CD4-positive, alpha-beta memory T cell (primary cell): ENCODE measurements at places on chromosomes 4 and X.

- no peak for DNase-seq
Measured at GRCh38 chr4:114043116-114043515, 63.7 kb upstream of the ARSJ start.

GRCh38 chr4:159946983-159947615, 844.2 kb downstream of the RAPGEF2 start:
- DNase-seq, result no peak

DNA sequence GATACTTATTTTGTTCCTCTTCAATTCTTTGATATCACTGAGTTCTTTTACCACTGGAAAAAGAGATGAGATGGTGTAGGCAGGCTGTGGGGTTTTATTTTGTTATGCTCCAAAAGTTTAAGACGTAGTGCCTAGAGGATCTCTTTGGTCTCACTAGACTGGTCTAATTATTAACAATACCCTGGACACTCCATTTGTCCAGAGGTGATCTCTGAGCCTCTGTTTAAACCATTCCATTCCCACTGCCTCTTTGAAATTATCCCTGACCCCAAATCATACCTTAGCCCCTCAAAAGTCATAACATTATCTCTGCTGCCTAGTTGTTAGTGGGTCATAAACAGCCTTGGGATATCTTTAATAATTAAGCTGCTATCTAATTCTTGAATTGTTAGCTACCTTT, 24.2 kb downstream of the SMPX start:
- DNase-seq, result no peak

DNA sequence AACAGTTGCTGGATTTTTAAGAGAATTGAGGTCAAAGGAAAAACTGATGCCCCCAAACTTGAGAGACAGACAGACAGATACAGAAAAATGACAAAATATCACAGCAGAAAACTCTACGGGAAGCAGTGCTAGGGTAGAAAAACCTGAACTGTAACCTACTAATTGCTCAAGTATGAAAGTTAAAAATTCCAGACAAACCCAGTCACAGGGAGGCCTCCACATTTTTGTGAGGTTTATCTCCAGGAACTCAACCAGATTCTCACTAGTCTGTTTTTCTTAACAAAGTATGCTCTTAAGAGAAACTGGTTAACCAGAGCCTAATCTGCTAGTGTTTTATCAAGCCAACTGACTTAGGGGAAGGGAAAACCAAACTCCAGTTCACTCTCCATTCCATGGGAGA, 19.9 kb upstream of the PPP3CA start:
- DNase-seq, result no peak

GRCh38 chr4:176889776-176890175, 97.1 kb upstream of the VEGFC start:
- DNase-seq, result no peak

- no peak for DNase-seq
Measured at GRCh38 chr4:26522478-26522877, 32.2 kb upstream of the CCKAR start.

DNA sequence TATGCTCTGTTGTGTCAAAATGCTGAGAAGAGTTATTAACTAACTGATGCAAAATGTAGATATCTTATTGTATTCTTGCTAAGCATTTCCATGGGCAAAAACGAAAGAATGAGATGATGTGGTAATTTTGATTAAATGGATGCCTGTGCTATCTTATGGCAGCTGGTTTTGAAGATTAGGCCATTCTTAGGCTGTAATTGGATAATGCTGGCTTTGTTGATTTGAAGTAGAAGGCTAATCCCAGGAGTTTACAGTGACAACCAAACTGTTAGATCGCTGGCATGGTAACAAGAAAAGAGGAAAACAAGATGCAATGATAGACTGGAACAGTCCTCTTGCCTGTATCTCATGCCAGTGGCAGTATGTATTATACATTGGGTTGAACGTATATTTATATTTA, 74.1 kb upstream of the WDR44 start:
- no peak for DNase-seq

DNA sequence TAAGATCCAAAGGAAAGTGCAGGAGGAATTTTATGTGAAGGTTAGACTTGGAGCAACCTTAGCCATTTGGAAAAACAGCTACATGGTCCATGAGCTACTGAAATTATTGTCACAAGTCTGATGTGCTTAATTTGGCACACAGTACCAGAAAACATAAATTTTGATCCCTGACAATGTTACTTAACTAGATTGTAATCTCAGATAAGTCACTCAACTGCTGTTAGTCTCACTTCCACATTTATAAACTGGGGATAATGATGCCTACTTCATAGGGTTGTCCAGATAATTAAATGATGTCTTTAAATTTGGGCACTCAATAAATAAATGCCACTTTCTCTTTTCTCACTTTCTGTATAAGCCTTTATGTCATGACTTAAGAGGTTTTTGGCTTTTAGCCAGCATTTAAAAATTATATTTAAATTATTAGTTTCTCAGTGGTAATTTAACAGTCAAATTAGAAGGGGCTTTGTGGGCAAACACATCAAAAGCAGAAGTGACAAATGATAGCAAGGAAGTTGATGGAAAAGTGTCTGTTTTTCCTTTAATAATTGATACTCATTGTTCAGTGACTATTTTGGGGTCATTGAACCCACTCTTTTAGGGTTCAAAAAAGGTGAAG, 58.3 kb downstream of the PAQR3 start:
- no peak for DNase-seq

DNA sequence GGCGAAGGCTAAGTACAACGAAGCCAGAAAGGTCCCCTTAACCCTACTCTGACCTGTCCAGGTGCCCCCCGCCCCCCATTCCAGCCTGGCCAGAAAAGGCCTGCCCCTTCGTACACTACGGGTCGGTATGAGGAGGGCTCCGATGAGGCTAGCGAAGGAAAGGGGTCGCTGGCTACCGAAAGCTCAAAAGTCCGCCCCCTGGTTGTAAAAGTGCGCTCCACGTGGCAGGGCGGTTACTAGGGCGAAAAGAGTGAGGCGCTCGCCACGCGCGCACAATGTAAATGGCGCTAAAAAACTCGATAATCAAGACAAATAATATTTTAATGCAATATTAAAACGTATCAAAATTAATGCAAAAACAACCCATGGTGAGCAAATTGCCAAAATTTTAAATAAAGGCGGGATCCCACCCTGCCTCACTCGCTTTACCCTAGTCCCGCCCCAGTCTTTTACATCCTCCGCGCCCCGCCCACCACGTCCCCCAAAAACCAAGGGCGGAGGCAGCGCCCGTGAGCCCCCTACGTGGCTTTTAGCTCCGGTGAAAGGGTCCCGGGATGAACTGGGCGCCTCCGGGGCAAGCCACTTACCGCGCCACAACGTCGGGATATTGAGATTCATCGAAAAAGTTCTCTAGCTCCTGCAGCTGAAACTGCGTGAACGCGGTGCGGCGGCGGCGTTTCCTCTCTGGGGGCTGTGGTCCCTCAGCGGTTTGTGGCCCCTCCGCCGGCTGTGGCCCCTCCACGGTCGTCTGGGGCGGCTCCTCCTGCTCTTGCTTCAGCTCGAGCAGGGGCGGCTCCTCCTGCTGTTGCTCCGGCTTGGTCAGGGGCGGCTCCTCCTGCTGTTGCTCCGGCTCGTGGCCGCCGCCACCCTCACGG, 929 bp downstream of the ESX1 start:
- DNase-seq, result no peak

GRCh38 chr4:133131829-133132460, 17.1 kb upstream of the PCDH10 start:
- DNase-seq, result no peak

- peak; percentile 4 for DNase-seq
Measured at GRCh38 chrX:101550362-101550750, at the start of gene ARMCX1. ARMCX1 (plus strand) TSS chrX:101550547; CDS start chrX:101552931, 2,384 bp downstream.

- no peak for DNase-seq
Measured at GRCh38 chr4:3611778-3612177, 79.6 kb upstream of the LRPAP1 start.

GRCh38 chrX:20435913-20436312, 169.2 kb upstream of the RPS6KA3 start:
- DNase-seq, result no peak

GRCh38 chrX:23633834-23634580, 33.3 kb upstream of the PRDX4 start:
- no peak for DNase-seq

GRCh38 chr4:186074189-186074588, 5.2 kb downstream of the TLR3 start:
- DNase-seq, result no peak

DNA sequence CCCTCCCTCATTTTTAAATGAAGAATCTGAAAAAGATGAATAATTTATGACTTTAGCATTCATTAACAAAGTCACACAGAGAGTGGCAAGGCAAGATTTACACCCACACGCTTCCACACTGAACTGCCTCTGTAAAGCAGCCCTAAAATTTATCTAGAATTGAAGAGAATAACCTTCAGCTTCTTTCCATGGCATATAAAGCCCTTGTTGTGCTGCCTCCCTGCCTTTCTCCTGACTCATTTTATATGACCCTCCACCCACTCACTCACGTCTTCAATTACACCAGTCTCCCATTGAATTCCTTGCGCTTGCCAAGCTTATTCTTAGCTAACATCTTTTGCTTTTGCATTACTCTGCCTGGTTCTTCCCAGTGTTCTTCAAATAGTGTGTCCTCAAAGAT, 2649.3 kb downstream of the PCDH7 start:
- DNase-seq, result no peak

GRCh38 chr4:40316782-40317635, 18.1 kb upstream of the CHRNA9 start:
- peak; percentile 76 for DNase-seq

DNA sequence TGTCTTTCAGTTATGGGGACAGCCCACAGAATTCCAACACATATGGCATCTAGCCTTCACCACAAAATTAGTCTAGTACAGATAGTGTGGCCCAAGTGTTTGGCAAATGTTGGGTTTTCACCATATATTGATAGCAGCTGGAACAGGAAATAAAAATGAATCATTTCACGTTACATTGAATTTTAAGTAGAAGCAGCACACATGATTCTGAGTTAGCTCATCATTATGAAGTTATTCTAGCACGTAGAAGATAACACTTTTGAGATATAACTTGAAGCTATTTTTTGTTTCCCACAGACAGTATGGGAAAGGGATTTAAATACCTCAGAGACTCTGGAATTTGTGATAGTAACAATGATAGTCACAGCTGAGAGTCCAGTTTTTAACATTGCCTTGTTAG, 118.7 kb downstream of the FAT4 start:
- no peak for DNase-seq

DNA sequence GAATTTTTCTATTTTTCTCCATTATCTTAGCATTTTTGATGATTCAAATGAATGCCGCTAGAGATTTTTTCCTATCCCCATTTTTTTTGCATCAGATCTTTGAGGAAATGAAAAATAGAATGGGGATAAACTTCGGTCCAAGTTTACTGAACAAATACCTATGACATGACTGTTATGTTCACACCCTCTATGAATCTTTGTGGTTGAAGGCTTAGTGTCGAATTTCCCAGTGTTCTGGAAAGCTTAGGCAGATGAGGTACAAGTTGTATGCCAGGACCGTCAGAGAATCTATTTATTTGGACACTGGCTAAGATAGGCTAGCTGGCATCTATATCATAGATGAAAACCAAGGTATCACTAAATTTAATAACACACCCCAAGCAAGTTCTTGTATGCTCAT, 123.4 kb downstream of the SPCS3 start:
- DNase-seq, result no peak

GRCh38 chrX:43817444-43817843, 64.8 kb downstream of the MAOB start:
- DNase-seq, result no peak

DNA sequence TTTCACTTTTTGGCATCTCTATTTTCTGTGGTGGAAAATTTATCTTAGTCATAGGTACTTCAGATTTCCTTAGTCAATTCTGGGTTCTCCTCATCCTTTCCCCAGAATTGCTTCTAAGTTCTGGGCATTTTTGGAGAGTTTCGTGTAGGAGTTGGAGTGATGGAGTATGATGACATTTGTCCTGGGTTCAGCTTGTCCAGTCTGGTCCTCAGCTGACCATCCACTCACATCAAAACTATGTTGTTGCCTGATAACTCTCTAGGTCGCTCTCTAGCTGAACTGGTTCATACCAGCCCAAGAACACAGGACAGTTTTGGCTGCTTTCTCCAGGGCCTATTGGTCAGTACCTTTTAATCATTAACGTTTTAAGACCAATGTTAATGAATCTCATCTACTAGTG, 13.2 kb downstream of the PTTG2 start:
- DNase-seq, result no peak

- DNase-seq, result no peak
Measured at GRCh38 chr4:175460414-175460813, 351.6 kb downstream of the GPM6A start.

GRCh38 chr4:8595237-8596087, 2.9 kb downstream of the CPZ start:
- no peak for DNase-seq

DNA sequence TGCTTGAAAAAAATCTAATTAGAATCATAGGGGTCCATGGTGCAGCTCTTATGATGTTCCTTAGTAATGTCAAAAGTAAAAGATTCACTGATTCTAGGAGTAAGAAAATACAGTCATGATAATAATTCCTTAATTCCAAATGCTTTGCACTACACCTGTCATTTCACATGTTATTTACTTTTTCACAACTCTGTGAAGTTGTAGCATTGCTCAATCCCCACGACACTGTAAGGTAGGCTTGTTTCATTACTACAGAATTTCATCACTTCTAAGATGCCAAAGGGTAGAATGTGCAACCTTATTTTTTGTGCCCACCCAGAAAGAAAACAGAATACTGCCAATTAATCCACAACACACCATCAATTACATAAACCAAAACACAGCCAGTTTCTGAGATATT, 46.1 kb upstream of the LNX1 start:
- DNase-seq, result no peak

DNA sequence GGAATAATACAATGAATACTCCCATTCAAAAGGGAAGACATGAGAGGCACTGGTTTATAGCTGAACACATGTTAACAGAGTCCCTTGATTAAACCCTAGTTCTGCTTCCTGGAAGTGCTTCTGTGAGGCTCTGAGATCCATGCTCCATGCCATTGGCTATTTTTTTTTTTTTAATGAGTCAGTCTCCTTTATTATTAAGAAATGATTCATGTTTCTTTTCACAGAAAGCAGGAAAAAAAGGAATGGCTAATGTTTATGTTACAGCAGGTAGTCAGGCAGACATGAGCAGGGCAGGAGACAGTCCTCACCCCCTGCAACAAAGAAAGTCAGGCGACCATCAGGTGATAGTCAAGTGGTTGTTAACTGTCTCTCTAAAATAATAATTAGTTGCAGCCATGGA, 598.7 kb downstream of the EPHA5 start:
- DNase-seq, result no peak

DNA sequence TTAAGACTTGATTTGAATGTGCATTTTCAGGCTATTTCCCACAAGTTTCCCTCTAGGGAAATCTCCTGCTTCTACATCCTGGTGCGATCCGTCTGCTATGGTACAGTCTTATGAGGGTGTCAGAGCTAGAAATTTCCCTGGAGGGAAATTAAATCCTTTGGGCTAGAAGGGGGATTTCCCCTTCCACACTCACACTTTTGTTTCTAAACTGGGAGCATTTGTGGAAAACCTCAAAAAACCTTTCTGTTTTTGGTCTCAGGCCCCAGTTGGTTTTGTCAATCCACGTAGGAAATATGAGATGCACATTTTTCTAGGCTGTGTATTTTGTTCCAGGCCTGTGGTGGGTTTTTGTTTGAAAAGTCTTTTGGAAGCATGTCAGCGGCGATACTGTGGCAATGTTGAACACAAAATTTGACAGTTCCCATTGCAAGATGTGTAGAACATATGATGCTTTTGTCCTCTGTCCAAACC, 17.8 kb downstream of the HMGB3 start:
- DNase-seq, result no peak

GRCh38 chr4:185941461-185941860, 127.5 kb upstream of the TLR3 start:
- DNase-seq, result no peak

GRCh38 chr4:8402181-8402597, 38.3 kb downstream of the ACOX3 start:
- DNase-seq, result no peak
